B cell (primary cell): ENCODE measurements at places on chromosomes 3 and 15. TPM values are rescaled to one million over a fixed set of nuclear protein-coding genes. Genes with fewer than 3 reads are reported as not detected.

GRCh38 chr15:57796146-57796545 lies 89.6 kb downstream of the POLR2M start:
- no peak overlapping the region for H3K4me3 ChIP-seq
- H3K4me1 ChIP-seq, result no peaks in the 10 kb centered on the region
- no peak for DNase-seq
- H3K36me3 ChIP-seq, result no peaks in the 10 kb centered on the region
- H3K27me3 ChIP-seq, result no peaks in the 10 kb centered on the region

Gene ASB14
- polyA plus RNA-seq, result not detected in 2 replicates

Gene NKTR
- polyA plus RNA-seq, result 58.0 and 106 TPM in 2 replicates

DNA sequence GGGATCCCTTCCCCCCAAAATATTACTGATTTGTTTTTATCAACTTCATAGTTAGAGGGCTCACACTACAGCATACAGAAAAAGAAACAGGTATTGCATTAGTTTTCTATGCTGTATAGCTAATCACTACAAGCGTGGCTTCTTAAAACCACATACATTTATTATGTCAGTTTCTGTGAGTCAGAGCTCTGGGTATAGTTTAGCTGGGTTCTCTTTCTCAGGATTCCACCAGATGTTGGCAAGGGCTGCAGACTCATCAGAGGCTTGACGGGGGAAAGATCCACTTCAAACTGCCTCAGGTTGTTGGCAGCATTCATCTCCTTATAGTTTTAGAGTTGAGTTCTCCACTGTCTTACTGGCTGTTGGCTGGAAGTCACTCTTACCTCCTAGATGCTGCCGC lies 328.0 kb downstream of the NLGN1 start:
- DNase-seq, result no peak
- no peak overlapping the region for H3K4me3 ChIP-seq
- H3K4me1 ChIP-seq, result no peaks in the 10 kb centered on the region

DNA sequence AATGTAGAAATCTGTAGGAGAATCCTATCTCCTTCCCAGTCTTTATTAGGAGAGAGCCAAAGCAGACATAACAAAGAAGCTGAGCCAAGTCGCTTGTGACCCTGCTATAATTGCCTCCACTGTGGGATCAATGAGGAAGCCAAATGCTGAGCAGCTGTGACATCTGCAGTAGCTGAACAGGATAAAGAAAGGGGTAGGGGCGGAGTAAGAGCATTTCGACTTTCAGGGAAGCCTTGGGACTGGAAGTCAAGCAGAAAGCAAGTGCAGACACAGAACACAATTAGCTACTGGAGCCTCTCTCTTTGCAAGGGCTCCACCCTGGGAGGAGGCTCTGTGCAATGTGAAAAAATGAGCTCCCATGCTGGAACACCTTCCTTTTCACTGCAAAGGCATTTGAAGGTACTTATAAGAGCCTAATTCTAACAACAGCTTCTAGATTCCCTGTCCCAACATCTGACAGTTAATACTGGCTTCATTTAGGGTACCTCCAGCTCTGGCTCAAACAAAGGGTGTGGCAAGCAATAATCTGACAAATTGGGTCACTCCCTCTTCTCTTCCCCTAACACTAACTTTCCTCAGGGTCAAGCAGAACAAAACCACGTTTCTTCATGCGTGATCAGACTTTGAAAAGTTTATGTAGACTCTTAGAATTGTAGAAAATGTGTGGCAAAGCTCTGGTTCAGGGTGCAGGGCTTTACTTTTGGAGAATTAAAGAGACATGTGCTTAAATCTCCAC lies 166.4 kb downstream of the CADPS start:
- H3K4me1 ChIP-seq, result no peaks in the 10 kb centered on the region
- H3K27me3 ChIP-seq, result no peaks in the 10 kb centered on the region
- no peaks in the 10 kb centered on the region for H3K36me3 ChIP-seq
- no peak overlapping the region for H3K27ac ChIP-seq

- H3K4me3 ChIP-seq, result no peak overlapping the region
- peaks cover 3% of the 10 kb centered on the region for H3K36me3 ChIP-seq
- H3K27me3 ChIP-seq, result no peaks in the 10 kb centered on the region
- DNase-seq, result no peak
- peaks cover 45% of the 10 kb centered on the region for H3K4me1 ChIP-seq
Observed at GRCh38 chr3:42166662-42167300, 75.6 kb downstream of the TRAK1 start.

Gene GOLGA6B
- polyA plus RNA-seq, result 0.06 TPM in 1 of 2 replicates, not detected in the other

DNA sequence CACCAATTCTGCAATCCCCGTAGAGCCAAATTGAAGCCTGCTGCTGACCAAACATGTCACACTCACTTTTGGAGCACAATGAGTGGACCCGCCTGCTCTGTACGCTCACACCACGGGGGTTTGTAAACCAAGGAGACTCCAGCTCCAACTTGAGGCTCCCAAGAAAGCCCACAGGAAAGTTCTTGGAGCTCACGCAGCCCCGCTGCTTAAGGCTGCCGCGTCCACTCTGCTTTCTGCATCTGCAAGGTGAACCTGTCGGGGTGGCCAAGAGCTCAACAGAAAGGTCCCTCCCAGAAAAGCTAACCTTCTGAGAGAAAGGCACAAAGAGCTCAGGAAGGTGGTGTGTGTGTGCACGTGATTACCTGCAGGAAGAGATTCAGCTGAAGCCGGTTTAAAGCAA lies 94.9 kb downstream of the PCSK6 start:
- peaks cover 10% of the 10 kb centered on the region for H3K27me3 ChIP-seq
- H3K4me3 ChIP-seq, result no peak overlapping the region
- H3K4me1 ChIP-seq, result peaks cover 26% of the 10 kb centered on the region
- H3K36me3 ChIP-seq, result no peaks in the 10 kb centered on the region
- DNase-seq, result no peak
- H3K27ac ChIP-seq, result no peak overlapping the region

Gene CTXN2
- not detected in 2 replicates for polyA plus RNA-seq

- no peaks in the 10 kb centered on the region for H3K36me3 ChIP-seq
- DNase-seq, result peak; percentile 18
- no peaks in the 10 kb centered on the region for H3K27me3 ChIP-seq
- no peak overlapping the region for H3K27ac ChIP-seq
- H3K4me1 ChIP-seq, result peaks cover 5% of the 10 kb centered on the region
Observed at GRCh38 chr3:20324664-20325478, 138.9 kb upstream of the SGO1 start.

- no peaks in the 10 kb centered on the region for H3K36me3 ChIP-seq
- no peak overlapping the region for H3K27ac ChIP-seq
- DNase-seq, result no peak
- H3K4me1 ChIP-seq, result no peaks in the 10 kb centered on the region
- H3K4me3 ChIP-seq, result no peak overlapping the region
Observed at GRCh38 chr15:72934921-72935320, 117.3 kb upstream of the NEO1 start.

GRCh38 chr15:52804526-52805081 lies 14.5 kb upstream of the ONECUT1 start:
- DNase-seq, result peak; percentile 55
- peak overlapping the region; percentile 12 for H3K4me3 ChIP-seq
- peaks cover 4% of the 10 kb centered on the region for H3K27me3 ChIP-seq
- no peak overlapping the region for H3K27ac ChIP-seq

Gene ACAP2
- 18.6 and 30.9 TPM in 2 replicates for polyA plus RNA-seq

Gene ZIC4
- not detected in 2 replicates for polyA plus RNA-seq

Gene PIERCE2
- 0.23 and 1.1 TPM in 2 replicates for polyA plus RNA-seq

DNA sequence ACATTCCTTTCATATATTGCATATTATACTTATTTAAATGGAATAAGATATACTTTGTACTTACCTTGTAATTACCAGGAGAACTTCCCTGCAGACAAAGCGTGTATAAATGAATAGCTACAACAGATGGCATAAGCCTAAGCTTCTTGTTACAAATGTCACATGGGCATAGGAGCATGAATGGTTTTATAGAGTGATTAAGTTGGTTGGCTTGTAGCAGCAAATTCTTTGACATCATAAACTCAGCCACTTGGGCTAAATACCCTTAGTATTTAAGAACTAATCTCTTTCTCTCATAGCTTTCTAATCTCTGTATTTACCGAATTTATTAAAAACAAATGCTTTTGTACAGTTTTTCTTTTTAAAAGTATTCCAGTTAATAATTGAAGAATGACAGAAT lies at the start of gene UBAP1L:
TSS of gene UBAP1L (minus strand) at position 115 of the 400 bp plus-strand sequence. CDS start 8,985 bp downstream, outside the sequence.
- H3K4me3 ChIP-seq, result no peak within 1 kb of the TSS
- no peak for DNase-seq
- no peaks in the 10 kb centered on the region for H3K4me1 ChIP-seq

DNA sequence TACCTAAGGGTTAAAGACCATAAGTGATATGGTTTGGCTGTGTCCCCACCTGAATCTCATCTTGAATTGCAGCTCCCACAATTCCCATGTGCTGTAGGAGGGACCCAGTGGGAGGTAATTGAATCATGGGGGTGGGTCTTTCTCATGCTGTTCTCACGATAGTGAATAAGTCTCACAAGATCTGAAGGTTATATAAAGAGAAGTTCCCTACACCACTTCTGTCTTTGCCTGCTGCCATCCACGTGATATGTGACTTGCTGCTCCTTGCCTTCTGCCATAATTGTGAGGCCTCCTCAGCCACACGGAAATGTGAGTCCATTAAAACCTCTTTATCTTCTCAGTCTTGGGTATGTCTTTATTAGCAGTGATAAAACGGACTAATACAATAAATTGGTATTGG lies 75.0 kb upstream of the CADPS start:
- no peaks in the 10 kb centered on the region for H3K36me3 ChIP-seq
- no peaks in the 10 kb centered on the region for H3K4me1 ChIP-seq
- no peak for DNase-seq
- no peak overlapping the region for H3K27ac ChIP-seq
- no peak overlapping the region for H3K4me3 ChIP-seq
- H3K27me3 ChIP-seq, result no peaks in the 10 kb centered on the region

Gene SLC28A2
- polyA plus RNA-seq, result not detected in 2 replicates

GRCh38 chr15:85280203-85280602 lies 100.2 kb upstream of the AKAP13 start:
- no peaks in the 10 kb centered on the region for H3K27me3 ChIP-seq
- H3K4me3 ChIP-seq, result no peak overlapping the region
- no peaks in the 10 kb centered on the region for H3K4me1 ChIP-seq
- no peak overlapping the region for H3K27ac ChIP-seq
- no peaks in the 10 kb centered on the region for H3K36me3 ChIP-seq

DNA sequence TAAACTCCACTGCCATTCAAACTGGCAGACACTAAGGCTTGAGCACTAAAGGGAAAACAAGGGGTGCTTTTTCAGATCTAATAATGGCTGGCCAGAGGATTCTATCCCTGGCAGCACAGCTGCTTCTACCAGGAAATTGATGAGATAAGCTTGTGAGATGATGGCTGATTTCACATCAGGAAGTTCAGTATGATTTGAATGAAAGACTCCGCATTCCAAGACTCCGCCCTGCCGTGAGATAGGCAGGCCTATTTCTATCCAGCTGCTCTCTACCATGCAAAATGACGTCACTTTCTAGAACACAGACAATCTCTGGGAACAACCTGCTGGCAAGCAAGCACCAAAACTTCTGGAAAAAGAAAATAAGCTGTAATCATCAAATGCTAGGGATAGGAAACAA lies 171.8 kb downstream of the WDR76 start:
- H3K4me1 ChIP-seq, result no peaks in the 10 kb centered on the region
- H3K27ac ChIP-seq, result no peak overlapping the region
- H3K27me3 ChIP-seq, result no peaks in the 10 kb centered on the region
- no peak for DNase-seq
- H3K36me3 ChIP-seq, result no peaks in the 10 kb centered on the region

DNA sequence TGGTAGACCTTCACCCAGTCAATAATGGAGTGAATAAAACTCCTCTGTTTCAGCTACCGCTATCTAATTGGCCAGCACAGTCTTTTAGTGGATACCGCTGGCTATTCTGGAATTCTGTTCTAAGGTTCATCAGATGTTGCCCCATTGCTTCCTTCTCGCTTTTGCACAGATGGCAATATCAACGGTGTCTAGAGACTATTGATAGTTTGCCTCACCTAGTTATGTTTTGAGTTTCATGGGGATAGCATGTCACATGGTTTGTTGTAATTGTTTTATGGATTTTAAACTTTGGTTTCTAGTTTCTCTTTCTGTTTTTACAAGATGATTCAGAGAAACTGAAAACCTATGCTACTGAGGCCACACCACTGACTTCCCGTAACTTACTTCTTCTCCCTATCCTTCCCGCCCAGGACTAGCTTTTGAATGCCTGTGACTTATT lies 2.0 kb downstream of the XRN1 start:
- H3K27me3 ChIP-seq, result no peaks in the 10 kb centered on the region
- peaks cover 3% of the 10 kb centered on the region for H3K36me3 ChIP-seq
- peak overlapping the region; percentile 10 for H3K27ac ChIP-seq
- peaks cover 24% of the 10 kb centered on the region for H3K4me1 ChIP-seq

Gene RGMA
- not detected in 2 replicates for polyA plus RNA-seq

Gene MYH15
- polyA plus RNA-seq, result 0.06 and 0.10 TPM in 2 replicates

GRCh38 chr3:65479990-65480389 lies 558.7 kb downstream of the MAGI1 start:
- H3K27me3 ChIP-seq, result no peaks in the 10 kb centered on the region
- no peak overlapping the region for H3K27ac ChIP-seq
- no peaks in the 10 kb centered on the region for H3K4me1 ChIP-seq
- DNase-seq, result no peak
- H3K4me3 ChIP-seq, result no peak overlapping the region

- peaks cover 13% of the 10 kb centered on the region for H3K4me1 ChIP-seq
- no peak overlapping the region for H3K4me3 ChIP-seq
- DNase-seq, result no peak
- no peak overlapping the region for H3K27ac ChIP-seq
Observed at GRCh38 chr3:114437897-114438296, 144.1 kb downstream of the TIGIT start.

Gene TJP1
- polyA plus RNA-seq, result not detected in 2 replicates

GRCh38 chr15:64779024-64779423 lies 3.6 kb upstream of the RBPMS2 start:
- no peak for DNase-seq
- no peak overlapping the region for H3K27ac ChIP-seq
- H3K36me3 ChIP-seq, result no peaks in the 10 kb centered on the region

Gene HEXA
- polyA plus RNA-seq, result 182 and 186 TPM in 2 replicates

Gene AADAC
- polyA plus RNA-seq, result not detected in 2 replicates

Gene TCAIM
- polyA plus RNA-seq, result 4.3 and 4.4 TPM in 2 replicates

Gene GP5
- 0.01 and 0.06 TPM in 2 replicates for polyA plus RNA-seq

DNA sequence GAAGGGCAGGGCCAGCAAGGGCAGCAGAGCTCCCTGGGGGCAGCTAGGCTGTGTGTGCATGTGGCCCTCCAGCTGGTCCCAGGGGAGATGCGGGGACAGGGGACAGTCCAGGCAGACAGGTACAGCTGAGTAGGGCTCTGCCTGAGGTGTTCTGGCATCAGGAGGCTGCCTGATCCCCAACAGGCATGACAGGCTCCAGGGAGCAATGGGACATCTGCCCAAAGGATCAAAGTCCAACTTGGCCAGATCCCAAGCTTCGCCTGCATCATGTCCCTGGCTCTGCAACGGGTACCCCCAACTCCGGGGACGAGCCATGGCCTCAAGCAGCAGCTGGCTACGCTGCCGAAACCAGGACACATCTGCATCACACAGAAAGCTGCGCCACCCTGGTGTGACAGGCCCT lies 21.8 kb downstream of the ATRIP start:
- H3K4me3 ChIP-seq, result no peak overlapping the region
- no peak for DNase-seq
- peaks cover 74% of the 10 kb centered on the region for H3K4me1 ChIP-seq
- no peak overlapping the region for H3K27ac ChIP-seq

DNA sequence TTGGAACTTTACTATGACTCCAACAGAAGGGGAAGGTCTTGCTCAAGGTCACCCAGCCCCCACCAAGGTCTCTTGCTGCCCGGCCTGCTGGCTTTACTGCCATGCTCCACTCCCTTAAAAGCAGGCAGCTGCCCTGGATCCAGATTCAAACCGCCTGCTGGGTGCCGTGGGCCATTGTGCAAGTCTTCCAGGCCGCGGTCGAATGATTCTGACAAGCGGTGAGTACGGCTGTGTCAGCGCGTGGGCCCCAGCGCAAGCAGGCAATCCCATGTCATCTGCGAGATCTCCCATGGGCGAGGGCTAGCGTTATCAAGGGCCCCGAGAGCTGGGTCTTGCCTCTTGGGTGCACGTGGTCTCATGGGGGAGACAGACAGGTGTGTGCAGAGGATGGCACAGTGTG lies 37.6 kb downstream of the CORO2B start:
- peaks cover 7% of the 10 kb centered on the region for H3K4me1 ChIP-seq
- H3K36me3 ChIP-seq, result peaks cover 3% of the 10 kb centered on the region
- no peak overlapping the region for H3K27ac ChIP-seq
